ENCODE measurements at places on chromosomes 1 and 21.

- DNase-seq = no peak
Observed at GRCh38 chr21:32393677-32394001, 827 bp upstream of the URB1 start.

- no peak for DNase-seq
Observed at GRCh38 chr1:244010703-244011123, 40.4 kb upstream of the ZBTB18 start.

- no peak for DNase-seq
Observed at GRCh38 chr1:192866241-192866868, 57.5 kb downstream of the RGS2 start.

GRCh38 chr1:74586253-74586897 is 74.0 kb upstream of the LRRC53 start:
- DNase-seq = no peak

DNA sequence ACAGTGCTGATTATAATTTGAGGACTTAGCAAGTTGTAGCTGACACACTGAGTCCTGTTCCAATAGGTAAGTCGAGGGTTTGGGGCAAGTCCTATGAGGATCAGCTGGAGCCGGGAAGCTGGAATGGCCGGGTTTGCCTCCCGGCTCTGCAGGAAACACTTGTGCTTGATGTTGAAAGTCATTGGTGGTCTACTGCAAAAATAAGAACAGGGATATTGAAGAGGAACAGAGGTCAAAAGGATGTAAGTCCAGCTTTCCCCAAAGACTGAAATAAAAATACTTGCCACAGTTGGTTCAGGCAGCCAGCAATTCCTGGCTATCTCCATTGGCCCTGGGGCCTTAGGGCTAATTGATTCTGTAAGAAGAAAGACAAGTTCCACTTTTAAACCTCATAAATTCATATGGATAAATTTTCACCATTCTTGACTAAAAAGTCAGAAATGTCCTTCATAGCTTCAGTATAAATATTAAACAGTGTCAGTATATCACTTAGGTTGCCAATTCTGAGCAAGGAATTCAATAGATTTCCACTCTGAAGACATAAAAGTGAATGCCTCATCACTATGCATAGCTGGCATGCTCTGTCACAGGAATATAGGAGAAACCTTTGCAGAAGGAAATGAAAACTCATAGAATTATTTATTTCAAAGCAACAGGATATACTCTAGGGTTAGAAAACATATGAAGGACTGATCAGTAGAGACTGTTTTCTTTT is 165.2 kb downstream of the AK5 start:
- no peak for DNase-seq

DNA sequence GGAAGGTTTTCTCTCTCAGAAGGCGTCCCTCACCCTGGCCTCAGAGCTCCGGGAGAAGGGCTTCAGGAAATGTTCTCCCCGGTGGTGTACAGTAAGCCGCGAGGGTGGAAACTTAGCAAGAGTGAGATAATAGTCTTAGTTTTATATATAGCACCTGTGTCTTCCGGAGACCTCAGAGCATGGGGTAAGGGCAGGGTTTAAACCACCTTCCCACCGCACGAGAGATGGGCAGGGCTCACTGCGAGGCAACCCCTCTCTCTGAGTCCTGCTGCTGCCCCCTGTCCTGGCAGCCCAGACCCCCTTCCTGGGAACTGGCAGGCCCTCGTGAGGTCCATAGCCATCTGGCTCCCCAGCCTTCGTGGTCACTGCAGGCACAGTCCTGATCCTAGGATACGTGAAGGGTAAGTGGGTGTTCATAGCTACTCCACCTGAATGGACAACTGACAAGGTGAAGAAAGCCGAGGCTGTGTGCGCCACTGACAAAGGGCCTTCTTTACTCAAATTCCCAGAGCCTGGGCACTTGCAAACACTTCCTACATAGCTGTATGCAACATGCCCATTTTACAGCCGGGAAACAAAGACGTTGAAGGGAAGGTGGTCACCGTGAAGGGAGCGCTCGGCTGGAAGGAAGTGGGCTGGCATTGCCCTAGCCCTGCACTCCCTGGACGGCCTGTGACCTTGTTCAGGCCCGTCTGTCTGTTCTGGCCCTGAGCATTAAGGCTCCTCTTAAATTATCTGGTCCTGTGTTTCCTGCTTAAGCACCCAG is 26.9 kb downstream of the ITPKB start:
- no peak for DNase-seq

- DNase-seq = no peak
Observed at GRCh38 chr1:227156520-227156919, 161.8 kb downstream of the CDC42BPA start.

DNA sequence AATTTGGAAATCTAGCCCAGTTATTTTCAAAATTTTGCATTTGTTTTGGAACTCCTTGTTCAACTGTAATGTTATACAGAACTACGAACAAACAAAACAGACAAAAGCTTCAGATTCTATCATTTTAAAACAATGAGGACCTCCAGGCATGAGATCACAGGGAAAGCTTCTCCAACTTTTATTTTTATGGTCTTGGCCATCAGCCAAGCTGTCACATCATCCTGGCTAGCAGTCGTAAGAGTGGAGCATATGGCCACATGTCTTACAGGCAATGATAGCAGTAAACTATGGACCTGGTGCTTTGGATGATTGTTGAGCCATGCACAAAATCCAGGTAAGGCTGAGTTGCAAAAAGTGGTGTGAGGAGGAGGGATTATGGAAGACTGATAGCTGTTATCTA is 299.6 kb downstream of the LMX1A start:
- DNase-seq = no peak

- DNase-seq = no peak
Observed at GRCh38 chr1:67662884-67663283, 22.1 kb upstream of the GADD45A start.

GRCh38 chr1:168419736-168420135 is 124.1 kb downstream of the XCL2 start:
- DNase-seq = no peak

DNA sequence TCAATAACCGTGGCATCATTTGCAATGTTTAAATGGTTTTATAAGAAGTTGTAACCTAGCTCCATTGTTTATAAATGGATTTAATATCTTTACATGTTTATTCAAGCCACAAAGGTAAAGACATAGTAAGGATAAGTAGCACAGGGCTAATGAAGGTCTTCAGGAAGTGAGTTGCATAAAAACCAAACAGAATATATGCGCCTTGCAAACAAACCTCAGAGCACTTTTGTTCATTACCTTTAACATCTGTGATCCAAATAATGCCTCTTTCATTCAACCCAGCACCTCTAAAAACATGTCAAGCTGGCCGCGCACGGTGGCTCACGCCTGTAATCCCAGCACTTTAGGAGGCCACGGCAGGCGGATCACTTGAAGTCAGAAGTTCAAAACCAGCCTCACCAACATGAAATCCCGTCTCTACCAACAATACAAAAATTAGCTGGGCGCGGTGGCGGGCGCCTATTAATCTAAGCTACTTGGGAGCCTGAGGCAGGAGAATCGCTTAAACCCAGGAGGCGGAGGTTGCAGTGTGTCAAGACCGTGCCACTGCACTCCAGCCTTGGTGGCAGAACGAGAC is 25.3 kb downstream of the BRINP3 start:
- no peak for DNase-seq

DNA sequence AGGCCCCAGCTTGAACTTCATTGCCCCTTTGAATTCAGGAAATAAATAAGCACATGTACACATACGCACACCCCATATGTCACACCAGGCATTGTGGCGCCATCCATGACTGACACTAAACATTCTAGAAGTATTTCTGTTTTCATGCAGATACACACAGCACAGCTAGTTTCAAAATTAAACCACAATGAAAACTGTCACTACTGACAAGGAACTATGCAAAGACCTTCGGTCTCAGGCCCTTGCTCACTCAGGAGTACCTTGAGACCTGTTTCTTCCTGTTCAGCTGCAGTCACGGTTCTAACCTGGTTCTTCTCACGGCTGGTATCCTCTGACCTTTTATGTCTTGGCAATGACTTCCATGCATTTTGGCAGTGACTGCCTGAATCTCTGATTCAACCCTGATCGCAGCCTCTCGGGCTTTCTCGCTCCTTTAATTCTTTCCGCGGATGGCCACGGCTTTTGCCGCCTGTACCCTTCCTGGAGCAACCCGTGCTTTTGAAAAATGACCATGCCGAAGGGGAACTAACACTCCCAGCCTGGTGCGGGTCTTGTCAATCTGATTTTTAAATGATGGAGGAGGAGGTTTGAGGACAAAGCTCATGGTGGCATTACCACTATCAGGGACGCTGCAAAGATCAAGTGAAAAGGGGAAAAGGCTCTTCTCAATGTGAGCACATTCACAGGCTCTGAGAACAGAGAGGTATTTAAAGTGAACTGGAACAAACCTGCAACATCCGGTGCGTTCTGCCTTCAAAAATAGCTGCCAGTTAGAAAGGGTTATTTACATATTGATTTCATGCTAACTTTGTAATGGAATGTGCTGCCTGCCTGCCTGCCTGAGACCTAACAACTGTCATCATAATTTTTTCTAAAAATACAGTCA is 384.6 kb downstream of the RRAGC start:
- DNase-seq = no peak

DNA sequence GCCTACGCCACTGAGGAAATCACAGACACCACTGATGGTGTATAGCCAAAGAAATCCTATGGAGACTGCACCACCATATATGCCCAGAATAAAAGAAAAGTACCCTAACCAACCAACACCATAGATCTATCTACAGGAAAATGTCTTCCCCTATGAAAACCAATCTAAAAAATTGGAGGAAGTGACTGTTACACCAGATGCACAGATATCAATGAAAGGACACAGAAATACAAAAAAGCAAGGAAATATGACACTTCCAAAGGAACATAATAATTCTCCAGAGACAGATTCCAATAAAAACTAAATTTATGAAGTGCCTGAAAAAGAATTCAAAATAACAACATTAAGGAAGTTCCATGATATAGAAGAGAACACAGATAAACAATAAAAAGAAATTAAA is 56.8 kb upstream of the BCL10 start:
- DNase-seq = no peak

DNA sequence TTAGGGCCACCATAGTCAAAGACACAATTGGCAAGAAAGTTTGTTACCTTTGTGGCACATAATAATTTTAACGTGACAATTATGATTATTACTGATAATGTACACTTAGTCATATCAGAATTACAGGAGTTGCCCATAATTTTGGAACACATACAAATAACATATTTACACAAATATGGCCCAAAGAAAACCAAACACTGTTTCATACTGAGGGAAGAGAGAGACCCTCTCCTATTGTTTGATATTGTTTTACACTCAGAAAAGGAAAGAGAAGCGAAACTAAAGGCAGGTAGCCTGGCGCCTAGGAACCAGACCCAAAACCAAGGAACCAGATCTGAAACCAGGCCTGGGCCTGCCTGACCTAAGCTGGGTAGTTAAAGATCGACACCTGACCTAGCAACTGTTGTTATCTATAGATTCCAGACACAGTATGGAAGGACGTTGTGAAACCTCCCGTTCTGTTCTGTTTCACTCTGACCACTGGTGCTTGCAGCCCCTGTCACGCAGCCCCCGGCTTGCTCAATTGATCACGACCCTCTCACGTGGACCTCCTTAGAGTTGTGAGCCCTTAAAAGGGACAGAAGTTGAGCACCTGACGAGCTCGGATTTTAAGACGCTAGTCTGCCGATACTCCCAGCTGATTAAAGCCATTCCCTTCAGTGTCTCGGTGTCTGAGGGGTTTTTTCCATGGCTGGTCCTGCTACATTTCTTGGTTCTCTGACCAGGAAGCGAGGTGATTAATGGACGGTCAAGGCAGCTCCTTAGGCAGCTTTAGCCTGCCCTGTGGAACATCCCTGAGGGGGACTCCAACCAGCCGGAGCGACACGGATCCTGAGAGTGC is 27.9 kb downstream of the C1orf115 start:
- no peak for DNase-seq

DNA sequence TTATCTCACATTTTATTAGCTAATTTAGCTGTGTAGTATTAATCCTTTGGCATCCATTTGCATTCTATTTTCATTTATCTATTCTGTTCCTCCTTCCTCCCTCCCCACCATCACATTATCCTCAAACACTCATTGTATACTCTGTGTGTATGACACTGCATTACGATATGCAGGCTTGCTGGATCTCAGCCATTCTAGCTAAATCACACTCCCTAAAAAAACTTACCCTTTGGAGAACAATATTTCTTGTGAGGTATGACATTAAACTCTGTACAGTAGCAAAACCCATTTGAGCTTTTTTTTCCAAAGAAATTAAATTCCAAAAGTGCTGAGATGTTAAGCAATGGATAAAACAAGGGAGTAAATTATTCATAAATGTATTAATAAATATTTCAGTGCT is 11.4 kb upstream of the RAB3GAP2 start:
- no peak for DNase-seq

GRCh38 chr1:160211046-160211790 is 6.0 kb downstream of the PEA15 start:
- no peak for DNase-seq

GRCh38 chr1:78492386-78492950 is 1.7 kb downstream of the PTGFR start:
- DNase-seq = no peak

DNA sequence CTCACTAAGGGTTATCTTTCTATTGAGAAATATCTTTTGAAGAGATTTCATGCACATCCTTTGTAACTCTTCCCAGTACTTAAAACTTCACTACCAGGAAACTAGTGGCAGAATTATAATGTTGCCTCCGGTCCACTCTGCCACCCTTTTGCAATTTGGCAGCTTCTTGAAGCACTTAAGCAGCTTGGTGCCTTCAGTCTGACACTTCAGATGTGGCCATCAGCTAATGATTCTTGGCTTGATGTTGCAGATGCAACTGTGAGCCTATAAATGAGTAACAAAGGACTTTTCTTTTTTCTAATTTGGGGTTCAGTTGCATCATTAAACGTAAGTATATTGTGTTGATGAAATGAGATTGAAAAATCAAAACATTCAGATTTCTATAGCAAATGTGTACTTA is 187.5 kb upstream of the C21orf91 start:
- no peak for DNase-seq

DNA sequence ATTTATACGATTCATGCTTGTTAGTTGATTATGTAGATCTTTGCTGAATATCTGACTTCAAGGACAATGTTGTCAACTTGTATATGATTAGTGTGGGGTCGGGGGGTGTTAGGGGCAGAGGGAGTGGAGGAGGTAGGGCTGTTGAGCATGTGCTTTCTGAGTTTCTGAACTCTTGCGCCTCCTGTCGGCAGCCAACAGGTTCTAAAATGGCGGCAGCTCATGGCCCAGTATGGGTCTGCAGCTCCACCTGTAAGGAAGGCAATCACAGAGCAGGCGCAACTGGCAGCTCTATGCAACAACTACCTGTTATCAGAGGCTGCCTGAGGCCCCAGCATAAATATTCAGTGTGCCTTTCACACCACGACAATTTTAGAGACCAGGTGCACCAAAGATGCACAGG is 205.8 kb upstream of the PLXNA2 start:
- DNase-seq = no peak

- no peak for DNase-seq
Observed at GRCh38 chr21:40902993-40903392, 56.0 kb upstream of the DSCAM start.
